ENCODE measurements at places on chromosomes 4 and X. TPM values are rescaled to one million over a fixed set of nuclear protein-coding genes. Genes with fewer than 3 reads are reported as not detected.

GRCh38 chr4:105472871-105473323 lies 965 bp downstream of the PPA2 start:
- DNase-seq = no peak

MAGEB2 gene
- not detected for total RNA-seq

GRCh38 chr4:79083406-79084010 lies 144.3 kb upstream of the PAQR3 start:
- DNase-seq = no peak

XAGE2 gene
- total RNA-seq = not detected

DNA sequence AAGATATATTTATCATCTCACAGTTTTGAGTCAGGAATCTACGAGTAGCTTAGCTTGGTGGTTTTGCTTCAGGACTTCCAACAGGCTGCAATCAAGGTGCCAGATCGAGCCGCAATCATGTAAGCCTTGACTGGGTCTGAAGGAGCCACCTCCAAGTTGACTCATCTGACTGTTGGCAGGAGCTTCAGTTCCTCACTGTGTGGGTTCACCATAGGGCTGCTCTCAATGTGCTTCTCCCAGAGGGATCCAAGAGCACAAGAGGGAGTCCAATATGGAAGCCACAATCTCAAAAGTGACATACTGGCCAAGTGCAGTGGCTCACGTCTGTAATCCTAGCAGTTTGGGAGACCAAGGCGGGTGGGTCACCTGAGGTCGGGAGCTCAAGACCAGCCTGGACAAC lies 26.5 kb downstream of the DCHS2 start:
- DNase-seq = no peak

DNA sequence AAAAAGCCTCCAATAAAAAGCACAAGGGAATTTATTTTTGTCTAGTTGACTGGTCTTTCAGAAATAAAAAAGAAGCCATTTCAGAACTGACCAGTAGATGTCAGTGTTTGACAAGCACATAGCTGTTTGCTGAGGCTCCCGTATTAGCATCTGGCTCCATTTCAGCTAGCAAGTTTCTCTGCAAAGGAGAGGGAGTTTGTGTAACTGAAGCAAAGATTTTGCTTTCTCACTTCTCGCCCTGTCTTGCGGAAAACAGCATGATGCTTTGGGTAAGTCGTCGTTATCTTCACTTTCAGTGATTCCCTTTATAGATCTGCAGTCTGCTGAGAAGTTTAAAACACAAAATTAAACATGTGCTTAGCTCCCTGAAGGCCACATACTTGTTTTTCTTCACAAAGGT lies 85.5 kb downstream of the CT47B1 start:
- peak; percentile 40 for DNase-seq

GRCh38 chr4:36321176-36321575 lies 39.8 kb downstream of the DTHD1 start:
- no peak for DNase-seq

GRCh38 chrX:50459615-50460014 lies 11.0 kb downstream of the DGKK start:
- DNase-seq = no peak

SATL1 gene
- total RNA-seq = not detected

- DNase-seq = no peak
These were observed 1279.7 kb upstream of the ADGRL3 start for GRCh38 chr4:59920416-59920815.

- DNase-seq = no peak
These were observed 9.1 kb downstream of the ASMTL start for GRCh38 chrX:1443496-1444075.

SLC16A2 gene
- 5.7 TPM for total RNA-seq

- no peak for DNase-seq
These were observed 79.1 kb downstream of the CLCN4 start for GRCh38 chrX:10235851-10236250.

- DNase-seq = no peak
These were observed 201.3 kb upstream of the GNPDA2 start for GRCh38 chr4:44927399-44928380.

TLR3 gene
- 19.7 TPM for total RNA-seq

DNA sequence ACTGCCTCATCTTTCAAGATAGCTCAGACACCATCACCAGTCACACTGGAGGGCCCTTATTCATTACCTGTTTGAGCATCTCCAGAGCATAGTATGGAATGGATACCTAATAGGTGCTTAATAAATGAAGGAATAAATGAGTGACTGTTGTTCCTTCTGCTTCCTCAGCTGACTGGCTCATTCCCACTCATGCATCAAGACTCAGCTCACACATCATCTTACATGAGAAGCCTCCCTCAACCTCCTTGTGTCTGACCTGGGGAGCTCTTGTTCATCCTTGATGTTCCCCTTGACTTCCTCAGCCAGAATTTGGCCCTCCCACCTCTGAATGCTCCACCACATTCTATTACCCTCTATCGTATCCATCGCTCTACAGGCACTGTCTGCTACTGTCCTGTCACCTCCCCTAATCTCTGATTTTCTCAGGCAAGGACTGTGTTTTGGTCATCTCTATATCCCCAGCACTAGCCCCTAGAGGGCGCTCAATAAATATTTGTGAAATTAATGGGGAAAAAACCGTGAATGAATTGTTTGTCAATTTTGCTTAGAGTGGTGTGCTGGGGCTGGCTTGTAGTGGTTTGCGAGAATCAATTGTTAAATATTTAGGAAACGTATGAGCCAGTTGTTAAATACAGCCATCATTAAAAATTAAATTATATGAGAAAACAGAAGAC lies 88.3 kb downstream of the NHSL2 start:
- DNase-seq = no peak

ITIH6 gene
- not detected for total RNA-seq

XK gene
- total RNA-seq = 8.2 TPM

DNA sequence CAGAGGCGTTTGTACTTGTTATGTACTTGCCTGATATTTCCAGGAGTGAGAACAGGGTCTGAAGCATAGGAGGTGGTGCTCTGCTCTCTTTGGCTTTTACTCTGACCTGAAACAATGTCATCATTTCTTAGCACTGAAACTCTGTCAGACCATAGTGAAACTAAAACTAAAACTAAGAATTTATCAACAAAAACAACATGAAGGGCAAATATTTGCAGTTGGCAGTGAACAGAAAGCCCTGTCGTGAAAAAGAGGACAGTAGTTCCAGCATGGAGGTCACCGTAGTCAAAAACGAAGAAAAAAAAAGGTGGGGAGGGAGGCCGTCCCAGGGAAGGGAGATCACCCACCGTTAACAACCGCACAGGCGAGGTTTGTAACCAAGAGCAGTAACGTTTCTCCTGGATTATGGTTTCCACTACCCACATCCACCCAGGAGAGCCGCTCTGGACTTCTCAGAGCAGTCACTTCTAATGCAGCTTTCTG lies 97.5 kb downstream of the ANK2 start:
- no peak for DNase-seq

DNA sequence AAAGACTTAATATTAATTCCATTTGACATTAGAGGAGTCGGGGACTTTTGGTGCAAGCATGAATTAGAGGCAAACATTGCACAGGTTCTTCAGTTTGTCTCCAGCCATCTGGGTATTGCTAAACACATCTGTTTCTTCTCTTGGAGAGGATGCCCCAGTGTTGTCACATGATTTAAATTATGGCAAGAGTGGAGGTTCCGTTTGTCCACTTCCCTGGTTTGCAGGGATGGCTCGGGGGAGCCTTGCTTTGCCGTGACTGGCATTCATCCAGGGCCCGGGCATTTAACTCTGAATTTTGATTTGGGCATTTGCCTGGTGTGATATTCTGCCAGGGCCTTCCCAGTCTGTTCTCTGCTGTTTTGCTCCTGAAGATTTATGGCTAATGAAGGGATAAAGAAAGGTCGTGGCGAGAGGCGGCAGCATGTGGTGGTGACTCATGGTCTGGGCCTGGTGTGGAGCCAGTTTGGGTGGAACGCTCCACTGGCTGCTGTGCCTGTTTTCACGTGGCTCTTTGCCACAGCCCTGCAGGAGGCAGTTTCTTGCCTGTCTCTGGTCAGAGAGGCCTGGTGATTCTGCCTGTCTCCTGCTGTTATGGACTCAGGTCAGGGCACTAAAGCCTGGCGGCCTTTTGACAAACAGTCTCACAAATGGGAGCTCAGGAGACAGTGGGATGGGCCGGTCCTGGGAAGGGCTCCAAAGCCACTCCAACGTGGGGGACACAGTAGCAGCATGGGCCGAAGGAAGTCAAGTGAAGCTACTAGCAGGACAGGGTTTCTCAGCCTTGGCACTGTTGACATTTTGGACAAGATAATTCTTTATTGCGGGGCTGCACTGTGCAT lies 99.4 kb upstream of the PGRMC2 start:
- DNase-seq = peak; percentile 84

DNA sequence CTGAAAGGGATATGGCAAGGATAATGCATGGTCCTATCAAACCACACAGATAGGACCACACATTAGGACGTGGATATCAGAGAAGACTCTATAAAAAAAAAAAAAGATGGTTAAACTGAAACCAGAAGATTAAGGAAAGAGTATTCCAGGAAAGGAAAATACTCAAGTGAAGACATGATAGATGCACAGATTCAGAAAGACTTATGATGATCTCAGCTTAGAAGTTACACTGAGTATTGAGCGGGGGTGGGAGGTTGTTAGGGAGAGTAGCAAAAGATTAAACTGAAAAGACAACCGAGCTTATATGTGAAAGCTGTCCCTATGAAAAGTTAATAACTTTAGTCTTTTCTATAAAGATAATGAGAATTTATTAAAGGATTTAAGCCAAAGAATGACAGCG lies 211.0 kb upstream of the EMCN start:
- no peak for DNase-seq

SOWAHD gene
- total RNA-seq = 0.36 TPM

NWD2 gene
- not detected for total RNA-seq

DMRTC1B gene
- total RNA-seq = not detected

- DNase-seq = no peak
These were observed 83.1 kb upstream of the ARSJ start for GRCh38 chr4:114062499-114062898.

ZNF711 gene
- 0.40 TPM for total RNA-seq

DNA sequence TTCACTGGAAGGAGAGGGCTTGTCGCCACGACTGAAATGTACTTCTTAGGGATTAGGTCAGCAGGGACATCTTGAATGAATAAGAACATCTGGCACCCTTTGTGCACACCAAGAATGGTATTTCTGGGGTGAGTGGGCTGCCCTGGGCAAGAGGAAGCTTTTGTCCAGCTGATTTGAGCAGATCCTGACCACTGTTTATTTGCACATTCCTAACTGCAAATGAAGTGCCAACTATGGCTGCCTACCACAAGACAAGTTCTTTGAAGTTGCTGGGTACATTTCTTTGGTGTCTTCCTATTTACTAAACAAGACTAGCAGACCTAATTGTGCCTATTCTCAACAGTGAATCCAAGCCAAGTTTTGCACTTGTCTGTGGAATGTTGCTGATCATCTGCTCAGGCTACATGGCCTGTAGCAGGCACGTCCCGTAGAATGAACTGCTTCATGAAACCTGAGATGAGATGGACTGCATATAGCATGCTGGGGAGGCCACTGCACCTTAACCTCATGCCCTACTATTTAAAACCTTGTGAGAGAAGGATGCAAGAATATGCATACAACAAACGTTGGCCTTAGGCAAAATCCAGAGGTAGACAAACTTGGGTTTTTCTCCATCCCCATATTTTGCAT lies 45.0 kb downstream of the PIR start:
- no peak for DNase-seq

DNA sequence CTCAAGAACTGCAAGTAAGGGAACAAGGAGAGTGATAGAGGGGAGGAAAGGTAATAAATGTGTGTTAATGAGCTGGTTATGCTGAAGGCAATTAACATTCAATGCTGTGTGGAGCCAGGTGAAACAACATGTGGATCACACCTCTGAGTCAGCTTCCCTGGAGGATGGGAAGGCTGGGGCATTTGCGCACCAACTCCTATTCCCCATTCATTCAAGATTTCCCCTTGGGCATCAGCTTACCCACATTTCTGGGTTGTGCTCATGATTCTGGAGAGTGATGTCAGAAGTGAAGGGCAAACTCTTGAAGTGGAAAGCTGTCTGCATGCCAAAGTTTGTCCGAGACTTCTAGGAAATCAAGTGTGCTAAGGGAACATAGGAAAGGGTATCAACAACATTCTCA lies 461.4 kb downstream of the MID1IP1 start:
- DNase-seq = no peak

DNA sequence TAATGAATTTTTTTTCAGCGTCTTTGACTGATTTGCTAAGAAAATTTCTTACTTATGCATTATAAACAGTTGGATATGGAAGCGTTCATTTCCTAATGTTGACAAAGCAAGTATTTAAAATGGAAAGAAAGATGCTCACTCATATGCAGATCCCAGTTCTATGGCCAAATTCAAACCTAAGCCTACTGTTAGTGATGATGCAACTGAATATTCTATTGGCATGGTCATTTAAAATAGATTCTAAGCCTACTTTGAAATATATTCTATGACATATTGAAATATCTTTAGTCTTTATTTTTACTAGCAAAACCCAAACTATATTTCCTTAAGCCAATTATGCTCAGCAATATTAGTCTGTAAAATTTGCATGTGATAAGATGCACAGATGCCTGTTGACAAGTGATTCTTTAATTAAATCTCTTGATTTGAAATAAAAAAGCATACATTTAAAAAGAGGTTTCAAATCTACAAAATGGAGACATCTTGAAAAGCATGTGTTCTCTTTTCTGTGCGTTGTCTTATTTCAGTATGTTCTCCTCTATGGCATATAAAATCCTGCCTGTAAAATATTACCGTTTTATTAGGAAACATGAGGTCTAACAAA lies 96.6 kb upstream of the NAP1L5 start:
- no peak for DNase-seq

- DNase-seq = no peak
These were observed 54.1 kb upstream of the CDKN2AIP start for GRCh38 chr4:183390374-183390773.

- DNase-seq = no peak
These were observed 653 bp downstream of the SYN1 start for GRCh38 chrX:47618923-47619485.

- no peak for DNase-seq
These were observed 106.4 kb downstream of the MMRN1 start for GRCh38 chr4:90001023-90001422.

RAB33A gene
- total RNA-seq = 4.4 TPM

PAGE5 gene
- total RNA-seq = not detected

DNA sequence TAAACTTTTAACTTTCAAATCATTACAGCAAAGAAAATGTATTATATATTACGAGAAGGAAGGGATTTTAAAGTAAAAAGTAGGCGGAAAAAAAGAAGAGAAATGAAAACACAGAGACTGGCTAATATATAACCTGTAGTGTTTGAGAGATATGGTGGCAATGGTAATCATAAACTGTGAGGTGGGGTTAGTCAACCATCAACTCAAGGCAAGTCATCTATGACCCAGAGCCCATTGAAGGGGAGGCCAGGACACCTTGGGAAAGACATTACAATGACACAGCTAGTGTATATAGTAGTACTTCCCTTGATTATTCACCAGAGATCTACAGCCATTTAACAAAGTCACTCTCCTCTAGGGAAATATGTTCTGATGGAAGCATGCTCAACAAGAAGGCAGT lies 423.9 kb upstream of the PITX2 start:
- no peak for DNase-seq

DNA sequence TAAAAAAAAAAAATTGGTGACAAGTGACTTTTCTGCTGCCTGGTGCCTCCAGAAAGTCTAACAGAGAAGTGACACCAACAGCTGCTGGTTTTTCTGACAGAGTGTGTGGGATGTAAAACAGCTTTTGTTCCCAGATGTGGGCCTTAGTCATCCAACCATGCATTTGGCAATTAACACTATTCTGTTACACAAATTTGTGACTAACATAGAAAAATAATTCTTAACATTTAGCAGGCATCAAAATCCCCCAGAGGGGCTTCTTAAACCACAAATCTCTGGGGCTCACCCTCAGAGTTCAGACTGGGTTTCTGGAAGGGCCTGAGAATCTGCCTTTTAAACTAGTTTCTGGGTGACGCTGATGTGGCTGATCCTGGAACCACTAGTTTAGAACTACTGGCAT lies 100.5 kb upstream of the PCDH7 start:
- DNase-seq = no peak

NLGN4X gene
- total RNA-seq = 3.6 TPM

All from heart right ventricle (tissue), 16 donors.